ENCODE measurements at places on chromosomes 7 and 10.

GRCh38 chr10:63155388-63156020, 22.4 kb downstream of the NRBF2 start:
- H3K27ac ChIP-seq, result no peak overlapping the region
- no peak for DNase-seq
- H3K27me3 ChIP-seq, result no peaks in the 10 kb centered on the region
- H3K36me3 ChIP-seq, result peaks cover 19% of the 10 kb centered on the region

DNA sequence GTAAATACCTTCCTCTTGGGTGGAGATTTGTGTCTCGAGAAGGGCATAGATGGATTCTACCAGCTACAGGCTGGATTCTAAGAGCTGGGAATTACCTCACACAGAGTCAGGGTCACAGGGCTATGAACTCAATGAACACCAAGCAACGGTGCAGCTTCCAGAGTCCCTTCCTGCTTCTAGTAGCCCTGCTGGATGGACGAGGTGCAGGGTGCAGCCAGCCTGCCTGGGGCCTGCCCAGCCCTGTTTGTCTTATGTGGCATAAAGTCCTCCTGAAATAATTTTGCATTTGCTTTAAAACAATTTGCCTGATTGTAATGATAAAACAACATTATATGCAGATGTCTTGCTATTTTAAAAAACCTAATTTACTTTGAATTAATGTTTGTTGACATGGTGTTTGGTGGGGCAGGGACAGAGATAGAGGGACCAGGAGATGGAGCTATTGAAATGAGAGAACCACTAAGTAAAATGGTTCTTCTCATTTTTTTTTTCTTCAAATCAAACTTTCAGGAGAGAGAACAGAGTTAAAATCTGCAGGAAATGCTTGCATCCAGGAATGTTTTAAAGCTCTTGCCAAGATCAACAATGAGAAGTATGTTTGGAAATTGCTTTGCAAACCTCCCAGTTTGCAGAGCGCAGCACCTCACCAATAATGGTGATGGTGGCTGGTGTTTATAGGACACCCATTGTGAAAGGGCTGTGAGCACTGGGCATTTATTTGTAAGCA, 305.4 kb upstream of the PODXL start:
- peaks cover 3% of the 10 kb centered on the region for H3K27me3 ChIP-seq
- no peaks in the 10 kb centered on the region for H3K36me3 ChIP-seq
- DNase-seq, result no peak
- no peak overlapping the region for H3K27ac ChIP-seq
- H3K4me3 ChIP-seq, result no peak overlapping the region

DNA sequence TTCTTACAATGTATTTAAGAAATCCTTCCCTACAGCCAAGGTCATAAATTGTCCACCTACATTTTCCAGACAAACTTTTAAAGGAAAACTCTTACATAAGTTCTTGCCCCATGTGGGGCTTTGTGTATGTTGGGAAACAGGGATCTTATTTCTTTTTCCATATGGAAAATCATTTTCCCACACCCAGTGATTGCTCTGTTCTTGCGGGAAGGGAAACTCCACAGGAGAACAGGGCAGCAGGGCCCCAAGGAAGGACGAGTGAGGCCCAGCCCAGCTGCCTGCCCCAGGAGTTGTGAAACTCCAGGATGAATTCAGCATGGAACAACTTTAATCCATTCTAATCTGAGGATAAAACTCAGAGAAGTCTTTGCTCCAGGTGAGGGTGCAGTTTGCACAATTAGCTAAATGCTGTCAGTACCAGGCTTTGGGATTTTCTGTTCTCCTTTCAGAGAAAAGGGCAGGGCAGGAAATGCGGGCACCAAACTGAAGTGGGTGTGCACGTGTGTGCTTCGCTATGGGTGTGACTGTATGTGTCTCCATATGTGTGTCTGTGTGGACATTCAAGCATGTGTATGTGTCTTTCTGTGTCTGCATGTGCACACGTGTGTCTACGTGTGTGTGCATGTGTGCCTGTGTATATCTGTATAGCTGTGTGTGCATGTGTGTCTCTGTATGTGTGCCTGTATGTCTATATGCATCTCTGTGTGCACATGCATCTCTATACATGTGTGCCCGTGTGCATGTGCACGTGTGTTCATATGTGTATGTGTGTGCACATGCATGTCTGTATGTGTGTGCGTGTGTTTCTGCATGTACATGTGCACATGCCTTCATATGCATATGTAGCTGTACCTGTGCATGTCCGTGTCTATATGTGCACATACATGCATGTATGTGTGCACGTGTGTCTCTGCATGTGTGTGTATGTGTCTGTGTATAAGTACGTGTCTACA, 102.0 kb upstream of the FAM20C start:
- peak; percentile 20 for DNase-seq
- H3K27ac ChIP-seq, result no peak overlapping the region
- H3K4me3 ChIP-seq, result no peak overlapping the region
- H3K4me1 ChIP-seq, result peaks cover 19% of the 10 kb centered on the region
- H3K36me3 ChIP-seq, result no peaks in the 10 kb centered on the region

- H3K36me3 ChIP-seq, result peaks cover 28% of the 10 kb centered on the region
- no peaks in the 10 kb centered on the region for H3K27me3 ChIP-seq
- H3K27ac ChIP-seq, result peak overlapping the region; percentile 94
- peak overlapping the region; percentile 88 for H3K4me3 ChIP-seq
These were observed 700 bp downstream of the NIPSNAP2 start for GRCh38 chr7:55965100-55965470.

DNA sequence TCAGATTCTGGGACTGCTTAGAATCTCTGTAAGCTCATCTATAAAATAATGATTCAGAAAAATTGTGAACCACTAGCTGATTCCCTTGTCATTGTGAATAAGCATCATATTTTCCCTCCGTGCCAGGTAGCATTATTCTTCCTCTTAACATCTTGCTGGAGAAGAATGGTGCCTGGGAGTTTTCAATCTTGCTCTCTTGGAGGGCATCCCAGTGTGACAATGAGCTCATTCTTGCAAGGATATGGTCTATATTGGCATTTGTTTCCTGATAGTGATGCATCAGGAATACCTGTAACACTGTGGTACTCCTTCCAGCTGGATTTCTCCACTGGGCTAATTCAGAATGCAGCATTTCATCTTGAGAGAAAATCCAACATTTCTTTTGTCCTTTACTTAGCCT, 126.4 kb upstream of the ITGB1 start:
- H3K4me3 ChIP-seq, result no peak overlapping the region
- no peak for DNase-seq
- no peaks in the 10 kb centered on the region for H3K27me3 ChIP-seq
- H3K36me3 ChIP-seq, result peaks cover 4% of the 10 kb centered on the region
- H3K4me1 ChIP-seq, result peaks cover 14% of the 10 kb centered on the region
- H3K27ac ChIP-seq, result no peak overlapping the region

GRCh38 chr7:101236292-101236835, 1.2 kb downstream of the CLDN15 start:
- peak overlapping the region; percentile 42 for H3K27ac ChIP-seq
- DNase-seq, result no peak
- peaks cover 48% of the 10 kb centered on the region for H3K36me3 ChIP-seq
- H3K27me3 ChIP-seq, result no peaks in the 10 kb centered on the region

GRCh38 chr7:118245267-118246040, 20.9 kb downstream of the ANKRD7 start:
- no peak for DNase-seq
- no peaks in the 10 kb centered on the region for H3K36me3 ChIP-seq
- no peak overlapping the region for H3K4me3 ChIP-seq

DNA sequence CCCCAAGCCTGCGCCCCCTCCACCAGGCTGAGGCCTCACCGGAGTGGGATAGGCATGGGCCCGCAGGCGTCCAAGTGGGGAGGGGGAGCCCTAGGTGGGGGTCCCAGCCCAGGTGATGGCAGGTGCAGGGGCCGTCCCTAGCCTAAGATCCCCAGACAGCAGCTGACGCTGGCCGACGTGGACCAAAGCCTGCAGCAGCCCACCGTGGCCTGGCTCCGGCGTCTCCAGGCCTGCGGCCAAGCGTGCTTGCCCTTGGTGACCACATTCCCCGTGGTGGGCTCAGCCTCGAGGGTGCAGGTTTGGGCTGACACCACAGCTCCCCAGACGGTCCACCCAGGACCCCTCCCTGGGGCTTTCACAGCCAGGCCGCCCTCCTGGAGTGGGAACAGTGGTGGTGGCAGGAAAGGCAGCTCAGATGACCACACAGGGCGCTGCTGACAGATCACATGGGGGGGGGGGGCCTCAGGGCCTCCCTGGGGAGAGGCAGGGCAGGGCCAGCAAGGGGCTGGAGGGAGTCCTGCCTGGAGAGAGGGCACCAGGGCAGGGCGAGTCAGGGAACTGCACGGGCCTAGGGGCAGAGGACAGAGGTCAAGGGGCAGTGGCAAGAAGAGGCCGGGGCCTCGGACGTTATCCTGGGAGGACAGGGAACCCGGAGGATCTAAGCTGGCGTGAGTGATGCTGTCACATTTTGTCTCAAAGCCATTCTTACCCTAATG, 767 bp upstream of the ADAM8 start:
- no peak for DNase-seq
- H3K4me1 ChIP-seq, result peaks cover 31% of the 10 kb centered on the region
- H3K36me3 ChIP-seq, result peaks cover 28% of the 10 kb centered on the region

- H3K27me3 ChIP-seq, result no peaks in the 10 kb centered on the region
- DNase-seq, result peak; percentile 86
- H3K4me3 ChIP-seq, result peak overlapping the region; percentile 77
- peaks cover 33% of the 10 kb centered on the region for H3K4me1 ChIP-seq
- peak overlapping the region; percentile 97 for H3K27ac ChIP-seq
These were observed 12.6 kb upstream of the WDFY4 start for GRCh38 chr10:48671914-48672595.

- no peak for DNase-seq
- H3K4me1 ChIP-seq, result no peaks in the 10 kb centered on the region
- H3K4me3 ChIP-seq, result no peak overlapping the region
- H3K36me3 ChIP-seq, result peaks cover 2% of the 10 kb centered on the region
These were observed 98.9 kb downstream of the WDR11 start for GRCh38 chr10:120950051-120950561.

- H3K4me1 ChIP-seq, result peaks cover 12% of the 10 kb centered on the region
- H3K27me3 ChIP-seq, result no peaks in the 10 kb centered on the region
- no peaks in the 10 kb centered on the region for H3K36me3 ChIP-seq
- H3K4me3 ChIP-seq, result no peak overlapping the region
- no peak overlapping the region for H3K27ac ChIP-seq
These were observed 25.0 kb downstream of the SPAG6 start for GRCh38 chr10:22370320-22370719.

- no peak overlapping the region for H3K4me3 ChIP-seq
- peak overlapping the region; percentile 25 for H3K27ac ChIP-seq
- no peak for DNase-seq
- no peaks in the 10 kb centered on the region for H3K27me3 ChIP-seq
- H3K36me3 ChIP-seq, result no peaks in the 10 kb centered on the region
- H3K4me1 ChIP-seq, result peaks cover 10% of the 10 kb centered on the region
These were observed 155.5 kb downstream of the SVIL start for GRCh38 chr10:29479081-29479925.

GRCh38 chr7:158706273-158706704, 1.7 kb upstream of the NCAPG2 start:
- H3K36me3 ChIP-seq, result peaks cover 12% of the 10 kb centered on the region
- no peaks in the 10 kb centered on the region for H3K27me3 ChIP-seq
- peaks cover 31% of the 10 kb centered on the region for H3K4me1 ChIP-seq

GRCh38 chr7:105890290-105890997, 14.0 kb upstream of the ATXN7L1 start:
- no peaks in the 10 kb centered on the region for H3K4me1 ChIP-seq
- H3K4me3 ChIP-seq, result no peak overlapping the region
- no peaks in the 10 kb centered on the region for H3K36me3 ChIP-seq
- no peak overlapping the region for H3K27ac ChIP-seq
- peaks cover 23% of the 10 kb centered on the region for H3K27me3 ChIP-seq
- no peak for DNase-seq

DNA sequence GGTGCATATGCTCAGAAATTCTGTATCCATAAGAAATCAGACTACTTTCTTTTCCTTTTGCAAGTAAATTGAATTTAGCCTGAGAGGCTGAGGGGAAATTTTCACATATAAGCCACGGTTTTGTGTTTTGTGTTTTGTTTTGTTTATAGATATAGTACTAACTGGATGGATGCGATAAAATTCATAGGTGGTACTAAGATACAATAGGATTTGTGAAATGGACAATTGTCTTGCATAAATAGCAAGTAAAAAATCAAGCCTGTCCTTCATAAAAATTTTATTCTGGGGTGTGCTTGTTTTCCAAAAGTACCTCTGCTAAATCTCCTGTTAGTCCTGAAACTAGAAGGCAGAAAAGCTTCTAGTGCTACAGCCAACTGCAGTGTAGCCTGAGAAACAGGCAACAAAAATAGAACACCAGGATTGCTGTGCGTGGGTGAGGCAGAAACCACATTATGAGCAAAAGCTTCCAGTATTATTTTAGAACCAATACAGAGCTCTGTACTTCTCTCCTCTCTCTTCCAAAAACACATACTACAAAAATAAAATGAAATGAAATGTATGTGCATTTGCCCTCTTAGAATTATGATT, 634 bp upstream of the HDAC9 start:
- H3K36me3 ChIP-seq, result peaks cover 22% of the 10 kb centered on the region
- no peaks in the 10 kb centered on the region for H3K27me3 ChIP-seq
- peak; percentile 20 for DNase-seq
- H3K4me3 ChIP-seq, result peak overlapping the region; percentile 81
- peaks cover 40% of the 10 kb centered on the region for H3K4me1 ChIP-seq

- H3K27ac ChIP-seq, result no peak overlapping the region
- no peaks in the 10 kb centered on the region for H3K27me3 ChIP-seq
- H3K36me3 ChIP-seq, result no peaks in the 10 kb centered on the region
- peaks cover 5% of the 10 kb centered on the region for H3K4me1 ChIP-seq
- no peak for DNase-seq
- H3K4me3 ChIP-seq, result no peak overlapping the region
These were observed 138.0 kb upstream of the YAE1 start for GRCh38 chr7:39428221-39428620.

DNA sequence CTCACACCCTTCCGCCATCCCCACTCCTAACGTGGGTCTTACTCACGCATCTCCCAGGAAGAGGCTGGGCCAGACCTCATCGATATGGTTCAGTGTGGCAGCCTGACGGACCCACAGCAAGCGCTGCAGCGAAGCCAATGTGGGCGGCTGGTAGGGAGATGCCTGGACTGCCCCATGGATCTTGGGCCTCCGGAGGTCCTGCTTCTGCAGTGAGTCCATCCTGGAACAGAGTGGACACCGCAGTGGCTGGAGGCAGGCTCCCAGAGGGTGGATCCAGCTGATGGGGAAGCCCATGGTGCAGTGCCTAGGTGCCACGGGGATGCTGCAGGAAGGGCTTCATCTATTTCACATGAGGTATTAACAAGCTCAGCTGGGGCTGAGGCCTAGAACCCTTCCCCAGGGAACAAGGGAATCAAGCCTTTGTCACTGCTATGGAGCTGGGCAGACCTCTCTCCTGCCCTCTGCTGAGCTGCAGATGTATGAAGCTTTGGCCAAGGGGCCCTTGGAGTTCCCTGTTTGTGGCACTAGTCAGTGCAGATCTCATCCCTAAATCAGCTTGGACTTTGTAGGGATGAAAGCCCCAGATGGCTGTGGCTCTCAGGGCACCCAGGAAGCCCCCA, 13.7 kb upstream of the SAMD8 start:
- no peaks in the 10 kb centered on the region for H3K27me3 ChIP-seq
- H3K4me3 ChIP-seq, result no peak overlapping the region
- H3K36me3 ChIP-seq, result no peaks in the 10 kb centered on the region
- H3K4me1 ChIP-seq, result peaks cover 10% of the 10 kb centered on the region
- no peak for DNase-seq

- no peak for DNase-seq
- peaks cover 31% of the 10 kb centered on the region for H3K36me3 ChIP-seq
- peak overlapping the region; percentile 99 for H3K27ac ChIP-seq
- peaks cover 22% of the 10 kb centered on the region for H3K27me3 ChIP-seq
These were observed 364 bp downstream of the ZNF518A start for GRCh38 chr10:96130326-96130995.

- DNase-seq, result no peak
- H3K36me3 ChIP-seq, result no peaks in the 10 kb centered on the region
- H3K27ac ChIP-seq, result no peak overlapping the region
These were observed 178.8 kb upstream of the ANKRD30A start for GRCh38 chr10:36946598-36946997.

GRCh38 chr7:75900617-75901315, 14.2 kb upstream of the POR start:
- H3K4me1 ChIP-seq, result peaks cover 3% of the 10 kb centered on the region
- DNase-seq, result no peak
- H3K4me3 ChIP-seq, result no peak overlapping the region
- H3K27ac ChIP-seq, result no peak overlapping the region
- no peaks in the 10 kb centered on the region for H3K27me3 ChIP-seq

Measured in stimulated activated naive B cell treated with anti-CD40 and anti-IgM and Interleukin-4, amounts not matched to agents 10 μg/mL and 1 μg/mL and 100 μg/mL, for 72 hours (primary cell).